ENCODE measurements at places on chromosomes 6 and 20.

DNA sequence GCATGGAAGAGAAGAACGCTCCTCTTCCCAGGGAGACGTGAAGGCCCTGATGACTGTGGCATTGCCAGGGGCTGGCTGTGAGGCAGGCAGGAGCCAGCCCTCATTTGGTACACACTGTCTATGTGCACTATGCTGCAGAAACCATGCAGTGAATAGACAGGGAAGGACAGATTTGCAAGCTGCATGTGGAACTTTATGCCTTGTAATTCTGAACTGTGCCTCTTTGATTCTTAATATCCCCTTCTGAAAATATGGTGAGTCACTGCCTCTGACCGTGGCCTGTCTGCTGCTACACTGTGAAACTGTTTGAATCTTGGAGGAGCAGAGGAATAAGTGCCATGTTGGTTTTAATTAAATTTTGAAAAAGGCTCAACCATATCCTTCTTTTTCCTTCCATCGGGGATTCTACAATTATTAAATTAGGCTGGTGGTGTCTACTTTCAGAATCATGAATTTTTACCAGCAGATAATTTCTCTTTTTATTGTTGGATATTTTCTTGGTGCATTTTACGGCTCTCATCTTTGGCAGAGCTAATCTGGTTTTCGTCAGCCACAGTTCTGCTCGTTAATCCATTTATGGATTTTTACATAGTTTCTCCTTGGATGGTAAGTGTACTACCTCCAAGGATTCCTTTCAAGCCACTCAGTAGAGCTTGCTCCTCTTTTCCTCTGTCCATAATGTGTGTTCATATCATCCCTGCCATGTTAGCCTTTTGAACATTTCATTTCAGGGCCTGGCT, 301.0 kb upstream of the SLC35B3 start:
- no peak for DNase-seq

GRCh38 chr6:21902628-21903169, 309.1 kb downstream of the SOX4 start:
- DNase-seq = no peak

GRCh38 chr6:43895656-43896328, 125.8 kb downstream of the VEGFA start:
- no peak for DNase-seq

DNA sequence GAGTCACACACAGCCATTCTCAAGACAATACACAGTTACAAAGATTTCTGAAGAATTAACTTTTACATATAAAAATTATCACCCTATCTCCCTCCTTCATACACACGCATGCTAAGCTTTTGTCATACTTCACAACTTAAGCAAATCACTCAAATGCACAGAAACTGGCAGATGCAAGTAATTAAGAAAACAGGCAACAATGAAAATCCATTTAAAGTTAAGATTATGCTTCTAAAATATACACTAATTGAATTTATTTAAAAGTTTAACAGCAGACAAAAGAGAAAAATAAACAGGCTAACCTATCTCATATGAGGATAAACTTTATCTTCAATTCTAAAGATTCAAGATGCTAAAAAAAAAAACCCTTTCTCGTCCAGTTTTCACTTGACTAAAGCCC, 68.4 kb downstream of the DST start:
- no peak for DNase-seq

DNA sequence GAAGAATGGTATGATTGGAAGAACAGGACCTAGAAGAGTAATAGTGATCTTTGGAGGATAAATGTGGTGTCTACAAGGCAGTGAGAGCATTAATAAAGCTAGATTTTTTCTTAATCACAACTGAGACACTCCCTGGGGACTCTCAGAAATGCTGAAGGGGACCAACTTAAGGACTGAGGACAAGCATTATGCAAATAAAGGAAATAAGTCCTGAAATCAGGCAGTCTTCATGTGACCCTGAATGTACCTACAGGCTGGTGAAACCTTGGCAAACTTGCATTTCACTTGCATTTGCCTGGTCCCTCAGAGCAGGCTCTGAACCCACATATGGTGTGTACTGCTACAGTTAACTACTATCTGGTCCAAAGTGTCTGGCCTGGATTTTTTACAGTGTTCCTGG, 19.3 kb upstream of the TTK start:
- no peak for DNase-seq
